ENCODE measurements at places on chromosomes 13 and 19.

DNA sequence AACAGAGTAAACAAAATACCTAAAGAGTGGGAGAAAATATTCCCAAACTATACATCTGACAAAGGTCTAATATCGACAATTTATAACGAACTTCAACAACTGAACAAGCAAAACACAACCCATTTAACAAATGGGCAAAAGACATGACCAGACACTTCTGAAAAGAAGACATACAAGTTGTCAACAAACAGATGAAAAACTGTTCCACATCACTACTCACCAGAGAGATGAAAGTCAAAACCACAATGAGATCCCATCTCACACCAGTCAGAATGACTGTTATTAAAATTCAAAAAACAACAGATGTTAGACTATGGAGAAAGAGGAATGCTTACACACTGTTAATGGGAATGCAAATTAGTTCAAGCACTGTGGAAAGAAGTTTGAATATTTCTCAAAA is 233.8 kb upstream of the EDNRB start:
- DNase-seq: no peak

- peak; percentile 33 for DNase-seq
Measured at GRCh38 chr13:40096357-40096901, 441.0 kb downstream of the COG6 start.

DNA sequence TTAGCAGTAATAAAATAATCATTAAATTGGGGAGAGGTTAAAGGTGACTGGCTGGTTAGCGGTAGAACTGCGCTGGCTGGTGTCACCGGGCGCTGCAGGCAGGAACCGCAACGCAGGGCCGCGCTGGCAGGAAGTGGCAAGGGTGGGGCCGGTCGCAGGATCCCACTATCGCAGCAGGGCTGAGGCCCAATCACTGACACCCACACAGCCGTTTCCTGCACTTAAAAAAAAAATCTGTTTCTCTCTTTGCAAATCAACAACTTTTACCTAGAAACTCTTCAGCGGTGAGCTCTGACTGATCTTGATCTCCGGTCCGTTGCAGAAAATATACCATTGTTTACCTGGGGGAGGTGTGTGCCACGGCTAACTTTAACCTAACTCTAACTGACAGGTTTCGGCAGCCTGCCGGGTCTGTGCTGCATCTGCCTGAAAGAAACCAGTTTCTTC is 46.9 kb downstream of the KLF2 start:
- peak; percentile 72 for DNase-seq

- DNase-seq: no peak
Measured at GRCh38 chr13:46759846-46760245, 37.1 kb downstream of the ESD start.

GRCh38 chr19:44142059-44142433 is 692 bp downstream of the ZNF234 start:
- no peak for DNase-seq

DNA sequence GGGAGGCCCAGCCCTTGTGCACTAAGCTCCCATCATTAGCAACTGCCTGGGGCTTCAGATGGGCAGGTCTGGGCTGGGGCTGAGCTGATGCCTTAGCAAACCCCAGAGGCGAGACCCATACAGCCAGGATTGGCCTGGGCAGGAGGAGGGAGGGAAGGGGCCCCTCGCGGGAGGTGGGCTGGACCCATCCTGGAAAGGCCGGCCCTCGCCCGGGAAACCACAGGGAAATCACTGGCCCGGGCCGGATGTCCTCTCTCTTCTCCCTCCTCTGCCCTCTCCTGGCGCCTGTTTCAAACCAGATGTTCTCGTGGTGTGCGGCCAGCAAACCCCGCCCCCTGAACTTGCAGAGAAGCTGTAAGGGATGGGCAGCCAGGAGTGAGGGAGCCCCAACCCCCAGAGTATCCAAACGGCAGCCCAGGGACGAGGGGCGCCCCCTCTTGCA is 43.1 kb downstream of the TMEM255B start:
- DNase-seq: no peak

DNA sequence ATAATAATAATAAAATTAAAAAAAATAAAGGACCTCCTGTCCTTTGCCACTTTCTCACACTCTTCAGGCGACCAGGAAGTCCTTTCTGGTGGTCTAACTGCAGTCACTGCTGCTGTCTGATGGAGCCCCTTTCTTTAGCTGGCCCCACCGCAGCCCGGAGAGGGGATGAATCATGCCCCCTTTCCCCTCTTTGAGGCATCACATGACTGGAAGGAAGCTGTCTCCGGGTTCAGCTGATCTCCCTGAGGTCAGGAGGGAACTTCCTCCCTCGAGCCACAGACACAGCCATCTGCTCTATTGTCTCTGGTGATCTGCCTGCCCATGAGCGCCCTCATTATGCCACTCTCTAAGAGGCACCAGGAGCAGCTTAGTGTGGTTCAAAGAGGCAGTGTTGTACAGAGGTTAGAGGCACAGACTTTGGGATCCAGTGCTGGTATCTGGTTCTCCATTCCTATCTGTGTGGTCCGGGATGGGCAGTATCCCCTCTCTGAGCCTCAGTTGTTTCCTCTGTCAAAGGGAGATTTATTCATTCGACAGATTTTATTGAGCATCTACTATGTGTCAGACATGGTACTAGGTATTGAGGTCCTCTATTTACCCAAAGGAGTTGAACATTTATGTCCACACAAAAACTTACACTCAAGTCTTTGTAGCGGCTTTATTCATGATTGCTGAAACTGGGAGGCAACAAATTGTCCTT is 30.0 kb downstream of the VAV1 start:
- peak; percentile 54 for DNase-seq

DNA sequence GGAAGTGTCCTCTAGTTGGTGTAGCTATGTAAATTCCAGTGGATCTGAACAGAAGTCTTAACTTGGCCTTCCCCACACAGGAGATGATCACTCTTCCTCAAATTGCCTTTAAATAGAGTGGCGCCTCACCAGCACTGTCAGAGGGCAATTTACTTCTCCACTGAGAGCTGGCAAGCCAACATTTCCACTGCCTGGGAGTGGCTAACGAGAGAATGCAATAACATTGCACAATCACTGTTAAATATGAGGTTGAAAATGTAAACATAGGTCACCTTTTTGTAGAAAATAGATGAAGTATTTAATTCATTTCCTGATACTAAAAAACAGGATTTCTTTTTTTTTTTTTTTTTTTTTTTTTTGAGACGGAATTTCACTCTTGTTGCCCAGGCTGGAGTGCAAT is 55.4 kb upstream of the UBL3 start:
- no peak for DNase-seq

DNA sequence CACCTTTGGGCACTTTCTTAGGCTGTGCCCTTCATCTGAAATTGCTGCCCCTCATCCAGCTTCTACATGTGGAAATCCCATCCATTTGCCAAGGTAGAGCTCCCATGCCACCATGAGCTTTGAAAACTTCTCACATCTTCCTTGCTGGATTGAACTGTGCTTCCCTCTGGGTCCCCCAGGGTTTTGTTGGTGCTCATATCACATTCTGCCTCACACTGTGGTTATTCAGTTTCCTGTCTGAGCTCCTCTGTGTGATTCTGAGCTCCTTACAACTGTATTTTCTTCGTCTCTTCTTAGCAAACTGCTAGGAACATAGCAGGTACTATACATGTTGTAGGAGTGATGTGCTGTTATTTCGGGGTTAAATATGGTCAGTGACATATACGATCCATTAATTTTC is 74.9 kb upstream of the KL start:
- DNase-seq: no peak

DNA sequence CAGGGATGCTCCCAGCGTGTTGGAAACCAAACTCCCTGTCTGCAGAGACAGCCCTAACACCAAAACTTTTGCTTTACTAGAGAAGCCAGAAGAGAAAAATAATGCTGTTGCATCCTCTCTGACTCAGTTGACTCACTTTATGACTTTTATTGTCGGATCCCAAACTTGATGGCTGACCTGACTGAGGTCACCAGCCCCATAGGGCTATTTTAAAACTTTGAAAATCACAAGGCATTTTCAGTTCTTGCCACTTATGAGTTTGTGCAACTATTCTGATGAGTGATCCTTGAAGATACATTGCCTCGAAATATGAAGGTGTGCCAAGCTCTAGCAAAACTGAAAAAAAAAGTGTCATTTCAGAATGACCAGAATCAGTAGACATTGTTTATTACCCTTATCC is 320.2 kb downstream of the DLEU7 start:
- no peak for DNase-seq

DNA sequence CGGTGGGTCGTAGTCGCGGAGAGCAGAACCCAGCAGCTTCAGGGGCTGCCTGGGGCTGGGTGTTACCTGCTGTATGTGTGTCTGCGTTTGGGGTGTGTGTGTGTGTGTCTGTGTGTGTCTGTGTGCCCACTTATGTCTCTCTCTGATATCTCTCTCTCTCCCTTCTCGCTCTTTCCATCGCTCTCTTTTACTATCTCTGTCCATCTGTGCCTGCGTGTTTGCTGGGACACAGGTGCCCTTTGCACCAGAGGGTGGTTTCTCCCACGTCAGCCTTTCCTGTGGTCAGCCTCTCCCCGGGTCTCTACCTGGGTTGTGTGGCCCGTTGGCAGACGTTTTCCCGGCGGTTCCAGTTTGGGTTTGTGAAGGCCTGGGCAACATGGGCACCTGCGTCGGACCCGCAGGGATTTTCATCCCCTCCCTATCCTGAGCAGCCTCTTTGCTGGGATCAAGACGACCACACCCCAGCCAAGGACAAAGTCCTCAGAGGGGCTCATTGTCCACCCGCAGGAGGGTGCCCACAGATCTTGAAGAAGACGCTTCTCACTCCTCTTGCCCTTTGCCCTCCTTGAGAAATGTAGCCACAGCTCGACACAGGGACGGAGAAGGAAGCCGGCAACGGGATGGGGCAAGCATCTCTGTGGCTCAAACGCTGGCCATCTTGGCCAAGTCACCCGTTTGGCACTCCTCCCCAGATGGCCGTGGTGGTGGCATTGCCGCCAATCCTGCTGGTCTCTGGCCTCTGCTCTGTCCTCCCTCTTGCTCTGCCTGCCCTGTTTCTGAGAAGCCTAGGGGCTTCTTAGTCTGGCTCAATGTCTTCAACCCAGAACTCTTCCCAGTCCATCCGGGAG is 43.3 kb downstream of the ZNF146 start:
- DNase-seq: no peak

DNA sequence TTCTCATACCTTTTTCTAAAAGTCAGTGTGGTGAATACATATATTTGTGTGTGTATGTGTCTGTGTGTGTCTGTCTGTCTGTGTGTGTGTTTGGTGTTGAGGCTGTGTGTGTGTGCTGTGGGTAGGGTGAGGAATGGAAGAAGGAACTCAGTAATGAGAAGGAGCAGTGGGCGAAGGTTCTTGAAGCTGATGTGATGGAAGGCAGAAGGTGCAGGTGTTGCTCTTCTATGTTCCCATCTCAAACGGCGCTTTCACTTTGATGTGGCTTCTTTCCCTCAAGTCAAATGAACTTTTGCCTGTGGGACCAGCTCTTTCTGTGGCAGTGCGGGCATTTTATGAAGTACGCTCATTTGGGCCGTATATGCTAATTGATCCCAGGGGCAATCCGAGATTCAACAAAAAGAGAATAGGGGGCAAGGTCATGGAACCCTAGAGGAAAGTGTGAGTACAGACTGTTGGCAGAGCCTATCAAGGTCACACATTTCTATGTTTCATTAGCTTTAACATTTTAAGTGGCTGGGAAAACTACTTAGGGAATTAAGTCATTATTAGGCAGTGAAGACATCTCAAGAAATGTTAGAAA is 15.2 kb downstream of the BIVM start:
- no peak for DNase-seq

GRCh38 chr13:39766464-39767158 is 111.1 kb downstream of the COG6 start:
- no peak for DNase-seq

DNA sequence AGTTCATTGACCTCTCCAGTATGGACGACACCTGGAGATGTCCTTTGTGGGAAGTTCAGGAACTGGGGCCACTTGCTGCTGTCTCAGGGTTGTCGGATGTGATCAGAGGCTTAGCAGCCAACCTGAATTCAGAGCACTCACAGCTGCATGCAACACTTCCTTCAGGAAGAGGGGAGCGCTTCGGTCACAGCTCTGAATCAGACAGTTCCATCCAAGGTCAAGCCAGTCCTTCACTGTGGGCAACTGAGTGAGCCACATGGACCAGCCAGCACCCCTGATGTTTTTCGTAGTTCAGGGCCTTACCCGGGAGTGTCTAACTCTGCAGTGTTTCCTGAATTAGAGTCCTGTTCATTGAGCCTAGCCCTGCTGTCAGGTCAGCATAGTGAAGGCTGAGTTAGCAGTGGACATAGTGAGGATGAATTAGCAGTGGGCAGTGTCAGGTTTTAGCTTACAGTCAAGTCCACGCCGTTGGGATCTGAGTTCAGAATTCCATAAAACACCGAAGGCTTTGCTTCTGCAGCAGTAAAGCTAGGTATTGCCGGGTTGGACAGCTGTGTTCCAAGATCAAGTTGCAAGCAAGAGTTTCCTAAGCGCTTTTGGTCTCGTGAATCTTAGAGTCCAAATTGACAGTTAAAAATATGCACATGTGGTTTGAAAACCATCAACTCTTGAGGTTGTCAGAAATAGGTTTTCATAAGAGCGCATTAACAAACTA is 5.1 kb downstream of the ZNF555 start:
- DNase-seq: no peak

DNA sequence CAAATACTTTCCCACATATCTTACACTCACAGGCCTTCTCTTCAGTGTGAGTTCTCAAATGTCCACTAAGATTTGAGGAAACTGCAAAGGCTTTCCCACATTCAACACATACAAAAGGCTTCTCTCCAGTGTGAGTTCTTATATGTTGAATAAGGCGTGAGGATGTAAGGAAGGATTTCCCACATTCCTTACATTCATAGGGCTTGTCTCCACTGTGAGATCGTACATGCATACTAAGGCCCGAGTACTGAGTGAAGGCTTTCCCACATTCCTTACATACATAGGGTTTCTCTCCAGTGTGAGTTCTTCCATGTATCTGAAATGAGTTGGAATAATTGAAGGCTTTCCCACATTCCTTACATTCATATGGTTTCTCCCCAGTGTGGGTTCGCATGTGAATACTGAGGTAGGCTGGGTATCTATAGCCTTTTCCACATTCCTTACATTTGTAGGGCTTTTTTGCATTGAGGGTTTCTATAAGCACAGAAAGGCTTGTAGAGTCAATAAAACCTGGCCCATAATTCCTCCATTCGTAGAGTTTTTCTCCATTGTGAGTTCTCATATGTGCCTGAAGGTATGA is 9.6 kb downstream of the ZNF426 start:
- no peak for DNase-seq

DNA sequence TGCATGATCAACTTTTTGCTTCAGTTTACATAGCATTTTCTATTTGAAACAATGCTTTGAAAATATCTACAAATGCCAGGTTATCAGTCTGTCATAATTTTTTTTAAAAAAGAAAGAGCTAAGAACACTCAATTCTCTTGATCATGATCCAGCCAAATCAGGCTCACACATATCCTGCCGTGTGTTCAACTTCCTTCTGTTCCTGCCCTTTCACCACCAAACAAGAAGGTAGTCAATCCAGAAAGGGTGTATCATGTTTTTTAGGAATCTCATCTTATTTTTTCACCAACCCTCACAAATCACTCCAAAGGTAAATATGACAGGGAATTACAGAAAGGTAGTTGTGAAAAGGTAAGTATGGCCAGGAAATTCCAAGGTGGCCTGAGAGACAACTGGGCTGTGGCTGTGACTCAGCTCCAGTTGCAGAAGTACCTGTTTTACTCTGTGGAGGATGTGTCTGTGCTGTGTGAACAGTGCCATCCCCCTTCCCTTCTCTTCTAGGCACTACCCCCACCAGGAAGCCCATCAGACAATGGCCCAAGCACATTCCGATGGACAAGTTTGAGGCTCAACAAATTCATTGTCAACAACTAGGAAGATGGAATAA is 138.8 kb upstream of the GJB6 start:
- DNase-seq: no peak
